ENCODE measurements at places on chromosomes 2 and 18.

GRCh38 chr18:12088731-12089375 is 4.8 kb upstream of the ANKRD62 start:
- DNase-seq: no peak

- peak; percentile 35 for DNase-seq
Measured at GRCh38 chr2:68925295-68925896, 27.3 kb downstream of the GKN2 start.

DNA sequence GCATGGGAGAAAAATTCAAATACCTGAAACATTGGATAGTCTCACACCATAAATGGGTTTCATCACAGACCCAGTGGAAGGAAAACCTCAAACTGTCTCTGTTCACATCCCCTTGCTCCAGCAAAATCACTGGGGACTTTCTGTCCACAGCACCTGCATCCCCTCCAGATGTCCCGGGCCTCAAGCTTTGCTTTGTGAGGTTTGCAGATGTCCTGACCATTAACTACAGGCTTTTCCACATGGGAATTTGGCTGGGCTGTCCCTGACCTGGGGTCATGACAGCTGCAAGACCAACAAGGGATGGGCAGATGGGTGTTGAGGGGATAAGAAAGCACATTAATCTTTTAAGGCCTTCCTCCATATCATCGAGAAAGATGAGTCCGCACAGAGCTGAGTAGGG is 427.9 kb downstream of the TXNL1 start:
- no peak for DNase-seq

DNA sequence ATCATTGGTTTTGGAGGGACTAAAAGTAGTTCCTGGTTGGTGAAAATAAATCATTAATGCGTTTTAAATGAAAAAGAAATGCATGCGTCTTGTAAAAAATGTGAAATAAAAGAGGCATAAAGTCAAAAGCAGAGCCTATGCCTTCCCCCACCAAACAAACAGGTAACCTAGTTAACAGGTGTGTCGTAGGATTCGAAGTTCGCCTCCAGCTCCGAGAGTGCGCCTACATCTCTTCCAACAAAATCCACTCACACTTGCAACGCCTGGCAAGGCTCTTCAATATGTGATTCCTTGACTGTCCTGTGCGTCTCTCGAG is 677 bp upstream of the SMAD4 start:
- no peak for DNase-seq
